ENCODE measurements at places on chromosomes 2 and 18.

DNA sequence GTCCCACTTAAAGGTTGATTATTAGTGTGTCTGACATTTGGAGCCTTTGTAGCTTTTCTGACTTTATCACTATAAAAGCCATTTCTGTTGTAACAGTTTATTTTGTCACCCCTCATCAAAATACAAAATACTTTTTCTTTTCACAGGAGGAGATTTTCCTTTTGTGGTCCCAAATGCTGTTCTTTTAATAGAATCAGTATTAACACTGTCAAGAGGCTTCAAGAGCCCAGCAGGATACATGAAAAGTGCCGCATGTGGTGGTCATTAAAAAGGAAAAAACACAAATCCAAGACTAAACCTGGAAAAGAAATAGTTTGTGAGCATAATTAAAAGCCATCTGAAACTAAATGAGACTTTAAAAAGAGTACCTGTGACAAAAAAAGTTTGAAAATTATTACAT is 515.7 kb downstream of the DCDC2C start:
- DNase-seq, result no peak

- DNase-seq, result peak; percentile 27
Measured at GRCh38 chr2:11746807-11747459, 501 bp downstream of the LPIN1 start.

DNA sequence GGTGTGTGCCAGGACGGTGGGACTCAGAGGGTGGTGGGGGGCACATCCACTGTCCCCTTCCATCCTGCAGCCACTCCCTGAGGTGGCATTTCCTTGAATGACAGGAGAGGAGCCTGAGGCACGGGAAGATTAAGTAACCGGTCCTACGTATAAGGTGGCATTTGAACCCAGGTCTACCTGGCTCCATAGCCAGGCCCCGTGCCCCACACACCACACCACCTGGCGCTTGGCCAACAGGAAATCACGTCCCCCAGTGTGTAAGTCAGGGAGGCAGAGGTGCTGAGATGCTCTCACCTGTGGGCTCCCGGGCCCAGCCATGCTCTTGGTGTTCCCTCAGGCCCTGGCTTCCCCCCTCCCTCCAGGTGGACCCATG is 53.7 kb downstream of the HPCAL1 start:
- no peak for DNase-seq

- no peak for DNase-seq
Measured at GRCh38 chr2:110768591-110768990, 36.2 kb downstream of the ACOXL start.

- DNase-seq, result peak; percentile 16
Measured at GRCh38 chr2:204049635-204050034, 113.1 kb downstream of the ICOS start.

DNA sequence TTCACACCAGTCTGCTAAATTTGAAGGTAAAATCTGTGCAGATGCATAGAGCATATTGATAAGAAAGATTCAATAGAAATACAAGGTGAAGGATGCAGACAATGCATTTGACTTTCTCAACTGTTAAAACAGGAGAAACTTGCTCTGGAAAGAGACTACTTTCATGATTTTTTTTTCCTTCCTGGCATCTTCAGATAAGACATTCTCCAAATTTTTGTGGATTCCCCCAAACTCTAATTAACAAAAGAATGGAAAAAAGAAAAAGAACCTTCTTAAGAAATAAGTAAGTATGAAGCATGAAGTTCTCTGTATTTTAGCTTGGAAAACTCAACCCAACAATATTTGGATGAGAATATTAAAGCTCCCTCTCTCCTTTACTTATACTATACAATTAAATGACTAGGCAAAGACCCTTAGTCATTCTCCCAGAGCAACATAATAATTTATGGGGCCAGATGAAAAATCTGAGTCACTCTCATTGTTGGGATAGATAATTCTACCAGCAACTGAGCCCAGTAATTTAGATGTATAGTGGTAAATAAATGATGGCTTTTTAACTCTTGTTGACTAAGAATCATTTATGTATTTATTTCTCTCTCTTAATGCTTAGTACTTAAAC is 298.7 kb upstream of the COL3A1 start:
- no peak for DNase-seq

DNA sequence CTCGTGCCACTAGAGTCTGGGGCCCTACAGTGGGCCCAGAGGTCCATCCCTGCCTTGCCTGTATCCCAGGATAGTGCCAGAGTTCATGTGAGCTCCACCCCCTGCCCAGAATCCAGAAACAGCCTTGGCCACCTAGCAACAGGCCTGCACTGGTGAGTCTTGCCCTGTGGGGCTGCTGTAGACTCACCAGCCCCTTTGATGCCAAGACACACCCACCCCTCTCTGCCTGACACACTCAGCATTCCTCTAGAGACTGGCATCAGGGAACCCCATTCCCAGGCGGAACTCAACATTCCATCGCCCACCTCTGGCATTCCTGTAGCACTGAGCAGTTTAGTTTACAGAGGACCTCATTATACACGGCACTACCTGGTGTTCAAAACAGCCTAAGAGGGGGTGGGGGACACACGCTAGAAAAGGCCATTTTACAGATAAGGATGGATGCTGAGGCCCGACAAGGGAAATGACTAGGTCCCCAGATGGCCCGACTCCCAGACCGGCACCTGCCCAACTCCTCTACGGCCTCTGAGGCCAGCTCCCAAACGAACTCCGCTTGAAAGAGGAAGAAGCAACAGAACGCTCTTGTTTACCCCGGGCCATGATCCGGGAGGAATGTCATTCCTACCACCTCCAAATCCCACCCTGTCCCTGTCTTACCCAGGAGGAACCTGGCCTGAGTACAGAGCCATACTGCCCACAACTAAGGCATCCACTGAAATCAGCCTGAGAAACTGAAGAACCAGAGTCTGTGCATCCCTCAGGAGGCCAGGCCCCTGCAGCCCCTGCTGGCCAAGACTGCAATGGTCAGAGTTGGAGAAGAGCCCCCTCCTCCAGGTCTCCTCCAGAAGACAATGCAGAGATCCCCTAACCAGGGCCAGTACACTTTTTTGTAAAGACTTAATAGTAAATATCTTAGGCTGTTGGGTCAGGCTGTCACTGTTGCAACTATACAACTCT is 180.2 kb downstream of the TNS1 start:
- no peak for DNase-seq

DNA sequence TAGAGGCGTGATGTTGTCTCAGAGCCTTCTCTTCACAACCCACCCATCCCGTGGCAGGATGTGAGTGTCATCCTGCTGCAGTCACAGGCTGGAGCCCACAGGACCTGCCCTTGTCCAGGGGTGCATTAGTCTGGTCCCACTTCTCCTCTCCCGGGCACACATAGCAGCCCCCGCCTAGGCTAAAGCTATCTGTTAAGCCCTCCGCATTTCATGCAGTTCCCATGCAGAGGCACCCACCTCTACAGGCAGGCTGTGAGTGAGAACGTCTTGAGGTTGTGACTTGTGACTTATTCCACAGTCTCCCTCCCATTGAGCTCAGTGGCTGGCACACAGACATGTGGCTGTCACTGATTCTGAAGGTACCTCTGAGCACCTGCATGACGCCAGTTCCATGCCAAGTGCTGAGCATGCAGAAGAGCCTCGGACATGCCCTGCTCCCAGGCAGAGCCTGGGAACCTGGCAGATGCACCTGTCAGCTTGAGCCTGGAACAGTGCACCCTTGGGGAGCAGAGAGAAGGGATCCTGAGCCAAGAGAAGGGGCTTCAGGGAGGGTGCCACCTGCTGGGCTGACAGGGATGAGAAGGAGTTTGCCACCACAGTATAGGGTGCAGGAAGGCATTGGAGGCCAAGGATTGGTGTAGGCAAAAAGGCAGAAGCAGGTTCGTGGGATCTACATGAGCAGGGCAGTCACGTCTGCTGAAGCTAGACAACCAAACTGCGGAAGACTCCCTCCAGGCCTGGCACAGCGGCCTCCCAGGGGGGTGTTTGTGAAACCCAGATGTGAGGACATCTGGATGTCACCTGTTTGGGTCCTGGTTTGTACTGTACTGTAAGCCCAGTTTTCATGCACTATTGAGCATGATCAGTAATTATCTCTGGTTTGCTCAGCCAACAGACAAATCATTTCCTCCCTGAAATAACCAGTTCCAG is 213.6 kb downstream of the GLI2 start:
- no peak for DNase-seq

- no peak for DNase-seq
Measured at GRCh38 chr2:168239281-168239680, 8.1 kb downstream of the STK39 start.

DNA sequence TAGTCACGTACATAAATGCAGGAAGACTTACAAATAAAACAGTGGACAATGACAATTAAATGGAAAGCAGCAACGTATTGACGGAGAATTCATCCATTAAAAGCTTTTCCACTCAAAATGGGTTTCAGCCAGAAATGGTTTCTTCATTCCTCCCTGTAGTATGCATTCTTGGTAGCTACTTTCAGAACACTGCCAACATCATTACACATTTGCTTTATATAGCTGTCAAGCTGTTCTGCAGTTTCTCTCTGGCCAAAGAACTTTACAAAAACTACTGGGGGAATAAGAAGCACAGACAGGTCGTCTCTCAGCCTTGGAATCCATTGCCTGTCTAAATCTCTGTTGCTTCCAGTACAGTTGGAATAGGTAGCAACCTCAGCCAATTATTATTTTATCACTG is 84.1 kb upstream of the NCKAP5 start:
- DNase-seq, result no peak

GRCh38 chr2:29293830-29294438 is 178.7 kb downstream of the CLIP4 start:
- no peak for DNase-seq

DNA sequence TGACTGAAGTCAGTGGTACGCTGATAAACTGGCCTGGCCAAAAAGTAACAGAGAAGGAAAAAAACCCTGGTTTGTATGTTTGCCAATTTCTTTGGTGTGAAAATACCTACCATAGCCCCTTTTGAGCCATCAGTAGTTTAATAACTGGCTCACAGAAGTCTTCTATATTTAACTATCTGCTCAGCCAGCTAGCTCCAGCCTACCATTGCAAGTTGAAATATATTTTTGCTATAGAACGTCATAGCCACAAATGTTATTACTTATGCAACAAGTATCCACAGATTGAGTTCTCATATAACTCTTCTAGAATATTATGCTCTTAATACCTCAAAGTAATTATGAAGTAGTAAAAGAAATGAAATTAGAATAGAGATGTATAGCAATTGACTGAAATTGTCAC is 25.2 kb downstream of the RPE start:
- no peak for DNase-seq

GRCh38 chr2:102451968-102452367 is 21.1 kb upstream of the SLC9A4 start:
- no peak for DNase-seq

GRCh38 chr2:114056294-114057143 is 166.6 kb downstream of the ACTR3 start:
- no peak for DNase-seq

- no peak for DNase-seq
Measured at GRCh38 chr2:118123561-118124232, 35.4 kb downstream of the INSIG2 start.

DNA sequence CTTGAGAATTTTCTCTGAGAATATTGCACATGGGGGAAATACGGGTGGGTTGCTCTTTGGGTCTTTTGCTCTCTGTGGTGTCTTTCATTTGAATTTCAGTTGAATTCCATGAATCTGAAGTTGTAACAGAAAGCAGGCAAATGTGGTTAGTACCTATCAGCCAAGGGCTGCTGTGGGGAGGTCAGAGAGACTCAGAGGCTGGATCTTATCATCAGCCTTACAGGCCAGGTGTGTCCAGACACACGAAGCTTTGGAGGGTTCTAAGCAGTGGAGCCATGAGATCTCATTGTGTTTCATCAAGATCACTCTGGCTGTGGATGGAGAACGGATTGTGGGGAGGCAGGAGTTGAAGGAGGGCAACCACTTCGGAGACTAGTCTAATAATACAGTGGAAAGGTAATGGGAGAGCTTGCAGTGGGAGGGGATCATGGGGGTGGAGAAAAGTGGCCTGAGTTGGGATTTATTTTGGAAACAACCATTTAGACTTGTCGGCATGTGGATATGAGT is 68.1 kb downstream of the GNAL start:
- DNase-seq, result no peak

GRCh38 chr18:61754039-61754583 is 138.7 kb downstream of the RNF152 start:
- DNase-seq, result no peak

DNA sequence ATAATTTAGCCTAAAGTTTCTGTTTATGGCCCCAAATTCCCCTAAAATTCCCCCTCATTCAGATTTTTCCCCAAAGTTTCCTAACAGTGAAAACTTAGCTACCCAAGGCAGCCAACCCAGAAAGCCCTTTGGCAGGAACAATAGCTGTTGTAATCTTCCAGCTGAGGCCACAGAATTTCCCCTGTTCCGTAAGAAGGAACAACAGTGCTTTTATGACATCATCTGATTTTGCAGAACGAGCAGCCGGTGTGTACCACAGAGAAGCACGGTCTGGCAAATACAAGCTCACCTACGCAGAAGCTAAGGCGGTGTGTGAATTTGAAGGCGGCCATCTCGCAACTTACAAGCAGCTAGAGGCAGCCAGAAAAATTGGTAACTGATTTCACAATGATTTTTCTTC is 6.3 kb downstream of the TNFAIP6 start:
- no peak for DNase-seq

GRCh38 chr18:58714259-58714658 is 43.0 kb downstream of the MALT1 start:
- no peak for DNase-seq

GRCh38 chr2:56077359-56077915 is 106.4 kb upstream of the CCDC85A start:
- no peak for DNase-seq

GRCh38 chr2:197137231-197137630 is 173.3 kb downstream of the ANKRD44 start:
- no peak for DNase-seq
